Thymus (tissue), 14 donors: ENCODE measurements at places on chromosomes 12 and 14.

GRCh38 chr12:8639936-8640335 lies 22.7 kb downstream of the MFAP5 start:
- DNase-seq = no peak

- no peak for DNase-seq
Observed at GRCh38 chr12:94534278-94534677, 74.6 kb upstream of the CEP83 start.

GRCh38 chr14:32192712-32193373 lies 9.0 kb upstream of the RNU6-7 start:
- no peak for DNase-seq

DNA sequence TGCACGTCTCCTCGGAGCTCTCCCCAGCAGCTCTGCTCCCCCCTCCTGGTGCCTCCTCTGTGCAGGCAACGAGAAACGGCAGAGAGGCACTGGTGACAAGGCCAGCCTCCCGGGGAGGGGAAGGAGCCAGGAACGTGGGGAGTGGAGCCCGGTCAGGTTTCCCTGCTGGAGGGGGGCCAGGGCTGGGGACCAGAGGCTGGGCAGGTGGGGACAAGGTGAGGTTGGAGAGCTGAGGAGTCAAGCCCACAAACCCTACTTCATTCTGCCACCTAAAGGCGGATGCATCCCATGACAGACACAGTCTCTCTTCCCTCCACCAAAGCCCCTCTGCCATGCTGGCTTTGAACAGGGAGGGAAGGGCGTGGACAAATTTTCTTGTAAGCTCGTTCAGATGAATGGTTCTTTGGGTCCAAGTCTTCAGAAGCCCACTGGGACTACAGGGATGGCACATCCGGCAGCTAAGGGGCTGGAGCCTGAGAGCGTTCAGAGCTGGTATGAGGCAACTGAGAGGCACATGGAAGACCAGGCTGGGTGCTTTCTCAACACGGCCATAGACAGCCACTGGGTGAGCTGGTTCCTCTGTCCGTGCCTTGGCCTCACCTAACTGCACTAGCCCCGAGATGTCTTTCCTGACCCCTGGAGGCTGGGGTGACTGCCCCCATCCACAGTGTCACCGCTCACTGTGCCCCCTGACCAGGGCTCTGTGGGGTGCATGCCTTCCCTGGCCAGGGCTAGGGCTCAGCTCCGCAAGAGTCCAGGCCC lies 105.9 kb downstream of the RBM19 start:
- no peak for DNase-seq

DNA sequence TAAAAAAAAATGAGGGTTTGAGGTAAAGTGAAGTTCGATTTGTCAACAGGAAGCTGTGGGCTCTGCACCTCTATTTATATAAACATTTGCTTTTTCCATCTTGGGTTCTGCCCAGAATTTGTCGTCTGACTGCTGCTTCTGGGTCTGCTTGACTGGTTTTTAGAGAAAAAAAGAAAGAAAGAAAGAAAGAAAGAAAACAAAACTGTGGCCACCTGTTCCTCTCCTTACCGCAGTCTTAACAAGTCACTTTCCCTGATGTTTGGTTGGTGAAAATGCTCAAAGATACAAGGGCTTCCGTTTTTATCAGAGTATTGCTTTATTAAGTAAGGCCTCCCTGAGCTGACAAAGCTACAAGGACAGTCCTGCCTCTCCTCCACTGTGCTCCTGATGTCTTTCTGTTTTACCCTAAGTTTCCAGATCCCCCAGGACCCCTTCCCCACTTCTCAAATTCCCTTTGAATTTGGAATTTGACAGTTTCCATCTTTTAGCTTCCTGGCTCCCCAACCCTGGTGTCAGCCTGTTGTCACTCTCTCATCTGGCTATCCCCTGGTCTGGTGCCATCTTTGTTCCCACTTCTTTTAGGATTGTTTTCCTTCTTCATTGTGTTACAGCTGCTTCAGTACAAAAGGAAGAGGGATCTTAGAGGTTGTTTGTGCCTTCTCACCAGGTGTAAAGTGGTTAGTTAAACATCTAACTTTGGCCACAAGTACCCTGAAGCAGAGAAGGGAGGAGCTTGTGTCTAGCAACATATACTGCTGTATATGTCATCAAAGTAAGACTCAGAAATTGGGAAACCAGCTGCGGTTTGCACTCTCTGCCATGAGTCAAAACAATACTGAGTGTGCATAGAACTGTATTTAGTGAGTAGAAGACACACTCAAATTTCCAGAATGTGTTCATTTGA lies 18.0 kb downstream of the MFAP5 start:
- peak; percentile 95 for DNase-seq

- DNase-seq = no peak
Observed at GRCh38 chr12:49496417-49497360, 42.1 kb upstream of the KCNH3 start.

GRCh38 chr12:10268037-10268436 lies 39.6 kb upstream of the KLRD1 start:
- no peak for DNase-seq

GRCh38 chr12:5720381-5721005 lies 224.6 kb downstream of the ANO2 start:
- DNase-seq = no peak

DNA sequence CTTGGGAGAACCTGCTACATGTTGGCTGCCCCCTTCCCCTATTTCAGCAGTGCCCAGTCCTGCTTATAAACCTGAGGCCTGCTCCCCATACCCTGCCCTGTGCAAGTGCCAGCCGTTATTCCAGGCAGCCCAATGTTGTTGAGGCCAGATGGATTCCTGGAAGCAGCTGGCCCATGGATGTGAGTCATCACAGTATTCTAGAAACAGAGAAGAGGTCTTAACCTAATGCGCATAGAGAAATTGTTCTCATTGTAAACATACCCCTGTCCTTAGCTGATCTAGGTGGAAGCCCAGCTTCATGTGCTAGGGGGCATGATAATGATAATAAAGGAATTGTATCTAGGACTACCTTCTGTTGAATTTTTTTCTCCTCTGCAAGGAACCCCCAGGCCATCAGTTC lies 69.7 kb downstream of the TSPAN11 start:
- DNase-seq = no peak

DNA sequence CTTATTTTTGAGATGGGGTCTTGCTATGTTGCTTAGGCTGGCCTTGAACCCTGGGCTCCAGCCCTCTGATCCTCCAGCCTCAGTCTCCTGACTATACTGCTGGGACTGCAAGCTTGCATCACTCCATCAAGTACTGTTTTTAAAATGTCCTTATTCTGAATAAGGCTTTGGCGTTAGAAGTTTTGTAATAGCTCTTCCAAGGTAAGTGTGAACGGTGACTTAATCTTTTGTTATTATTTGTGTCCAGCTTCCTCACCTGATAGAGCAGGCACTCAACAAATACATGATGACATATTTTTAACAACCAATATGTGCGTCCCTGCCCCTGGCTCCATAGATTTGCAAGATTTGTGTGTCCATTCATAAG lies 1.4 kb downstream of the C1RL start:
- no peak for DNase-seq

- DNase-seq = no peak
Observed at GRCh38 chr12:78470354-78471195, 394.0 kb upstream of the SYT1 start.

GRCh38 chr14:45587142-45587541 lies 334.1 kb upstream of the MIS18BP1 start:
- DNase-seq = no peak

GRCh38 chr14:65927931-65928356 lies 515.4 kb downstream of the FUT8 start:
- peak; percentile 78 for DNase-seq

DNA sequence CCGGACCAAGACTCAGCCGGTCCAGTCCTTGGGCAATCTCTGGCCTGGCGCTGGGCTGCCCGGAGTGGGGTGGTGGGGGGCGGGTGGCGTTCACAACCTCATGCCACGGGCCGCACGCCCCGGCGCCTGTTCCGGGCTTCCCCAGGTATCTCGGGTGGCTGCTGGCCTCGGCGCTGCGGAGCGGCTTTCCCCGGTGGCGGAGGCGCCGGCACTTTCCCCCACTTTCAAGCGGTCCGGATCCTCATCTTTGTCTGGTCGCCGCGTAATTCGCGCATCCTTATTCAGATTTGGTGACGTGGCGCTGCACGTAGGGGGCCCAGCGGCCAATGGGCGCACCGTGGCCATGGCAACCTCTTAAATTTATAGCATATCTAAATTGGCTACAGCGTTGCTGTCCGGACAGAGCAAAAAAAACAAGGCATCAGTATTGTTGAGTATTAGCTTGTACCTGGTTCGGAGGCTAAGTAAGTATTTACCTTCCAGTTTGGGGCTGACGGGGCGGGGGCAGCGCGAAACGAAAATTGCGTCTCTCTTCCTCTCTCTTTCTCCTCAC lies at the start of gene LHX5:
LHX5 (minus strand) TSS at position 253 of the 553 bp plus-strand sequence. CDS start 373 bp downstream, outside the sequence.
- DNase-seq = no peak

GRCh38 chr12:119249383-119250155 lies 70.8 kb downstream of the HSPB8 start:
- no peak for DNase-seq

DNA sequence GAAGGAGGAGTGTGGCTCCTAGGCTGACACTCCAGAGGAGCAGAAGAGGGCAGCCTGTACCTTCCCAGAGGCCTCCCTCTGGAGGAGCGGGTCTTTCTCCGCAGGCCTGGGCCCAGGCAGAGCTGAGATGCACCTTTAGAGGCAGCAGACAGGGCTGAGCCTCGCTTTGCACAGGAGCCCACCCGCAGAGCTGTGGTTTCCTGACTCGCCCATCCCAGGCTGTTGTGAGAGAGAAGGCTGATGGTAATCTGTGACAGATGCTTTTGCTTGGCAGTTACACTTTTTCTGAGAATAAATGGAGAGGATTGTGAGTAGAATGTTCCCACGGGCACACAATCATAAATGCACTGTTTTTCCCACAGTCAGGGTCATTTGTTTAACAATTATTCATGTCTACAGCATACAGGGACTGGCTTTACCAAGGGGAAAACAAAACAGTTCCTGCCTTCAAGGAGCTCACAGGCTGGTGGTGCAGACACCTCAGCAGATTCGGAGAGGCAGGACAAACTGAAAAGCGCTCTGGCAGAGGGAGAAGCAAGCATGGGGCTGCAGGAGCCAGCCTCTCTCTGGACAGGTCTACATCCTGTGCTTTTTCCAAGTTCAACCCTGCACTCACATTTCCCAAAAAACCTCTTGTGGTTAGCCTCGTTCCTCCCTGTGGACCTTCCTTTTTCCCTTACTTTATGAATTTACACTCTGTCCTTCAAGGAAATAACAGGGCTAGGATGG lies 13.9 kb downstream of the EVL start:
- peak; percentile 77 for DNase-seq

DNA sequence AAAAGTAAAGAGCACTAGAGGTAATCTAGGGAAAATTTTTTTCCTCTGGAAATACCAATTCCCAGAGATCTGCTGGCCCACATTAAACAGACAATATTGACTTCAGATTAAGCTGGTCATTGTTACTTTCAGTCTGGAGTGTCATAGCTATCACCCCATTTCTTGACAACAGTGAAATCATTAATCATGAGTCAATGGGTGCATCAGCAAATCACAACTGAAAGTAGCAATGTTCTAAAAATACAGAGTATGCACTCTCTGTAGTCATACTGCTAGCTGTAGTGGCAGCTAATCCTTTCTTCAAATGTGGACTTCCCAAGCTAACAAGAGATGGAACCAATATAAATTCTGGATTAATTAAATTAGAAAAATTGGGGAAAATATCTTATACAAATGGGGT lies 129.9 kb downstream of the CPNE8 start:
- DNase-seq = no peak

DNA sequence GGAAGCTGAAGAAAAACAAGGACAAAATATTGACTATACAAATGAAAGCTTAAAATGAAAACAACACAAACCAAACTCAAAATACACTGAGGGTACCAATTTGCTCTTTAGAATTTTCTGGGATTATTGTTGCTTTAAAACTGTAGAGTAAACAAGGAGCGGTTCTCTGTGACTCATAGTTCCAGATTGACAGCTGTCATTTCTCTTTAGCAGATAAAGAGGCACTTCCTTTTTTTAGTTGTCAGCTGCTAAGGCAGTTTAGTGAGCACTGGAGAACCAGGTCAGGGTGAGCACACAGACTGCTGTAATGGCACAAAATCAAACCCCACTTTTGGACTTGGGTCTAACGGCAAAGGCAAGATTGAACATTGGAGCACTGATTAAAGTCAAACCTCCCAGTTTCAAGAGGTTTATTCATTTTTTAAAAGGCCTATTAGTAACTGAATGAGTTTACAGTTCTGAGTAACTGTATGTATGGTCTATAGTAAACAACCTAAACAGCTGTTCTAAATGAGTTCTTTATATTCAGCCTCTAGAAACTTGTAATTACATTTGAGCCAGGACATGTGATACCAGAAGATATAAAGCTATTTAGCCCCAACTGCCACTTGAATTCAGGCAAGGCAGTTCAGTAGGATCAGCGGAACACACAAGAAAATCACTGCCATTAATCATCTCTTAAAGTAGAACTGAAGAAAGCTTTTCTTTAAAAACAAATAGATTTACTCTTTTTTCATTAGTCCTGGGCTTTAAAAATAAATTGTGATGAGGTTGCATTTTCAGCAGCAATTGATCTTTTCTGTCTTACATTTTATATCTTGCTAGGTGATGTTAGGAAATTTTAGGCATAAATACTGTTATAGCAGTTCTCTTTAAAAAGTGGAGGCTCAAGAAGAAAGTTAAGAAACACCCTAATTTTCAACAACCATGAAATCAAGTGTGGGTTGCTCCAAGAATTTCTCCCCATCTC lies 71.7 kb upstream of the PRICKLE1 start:
- no peak for DNase-seq

- no peak for DNase-seq
Observed at GRCh38 chr12:44765796-44766195, 110.3 kb downstream of the NELL2 start.

- DNase-seq = no peak
Observed at GRCh38 chr12:48956279-48957140, 777 bp downstream of the ARF3 start.

GRCh38 chr12:131950182-131950913 lies 606 bp downstream of the EP400 start:
- no peak for DNase-seq

GRCh38 chr14:86038387-86039042 lies 508.6 kb downstream of the FLRT2 start:
- DNase-seq = peak; percentile 36

DNA sequence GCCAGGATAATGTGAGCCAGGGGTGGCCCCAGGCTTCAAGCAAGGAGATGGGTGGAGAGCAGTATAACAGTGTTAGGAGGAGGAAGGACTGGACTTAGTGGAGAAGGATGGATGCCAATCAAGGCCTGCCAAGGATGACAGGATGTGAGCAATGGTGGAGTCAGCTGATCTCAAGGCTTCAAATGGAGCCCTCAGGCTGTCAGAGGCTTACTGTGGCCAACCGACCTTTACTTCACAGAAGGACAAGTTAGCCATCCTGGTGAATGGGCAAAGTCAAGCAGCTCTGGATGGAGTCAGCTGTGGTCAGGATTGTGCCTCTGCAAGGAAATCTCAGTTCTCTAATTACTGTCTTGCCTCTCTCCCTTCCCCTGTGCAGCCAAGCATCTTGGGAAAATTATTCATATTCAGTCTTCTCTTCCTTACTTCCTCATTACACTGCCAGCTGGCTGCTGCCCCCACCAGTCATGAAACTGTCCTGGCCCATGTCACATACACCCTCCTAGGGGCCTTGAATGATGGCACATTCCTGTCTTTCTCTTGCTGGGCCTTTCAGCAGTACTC lies 7.6 kb upstream of the STAT6 start:
- no peak for DNase-seq

- no peak for DNase-seq
Observed at GRCh38 chr14:39665075-39665475, 232.8 kb upstream of the FBXO33 start.
